NCI-H446 treated with DMSO at 0.1 percent for 48 hours (cell line): ENCODE measurements at places on chromosomes 13 and 19.

- no peak for DNase-seq
These were observed 124.9 kb downstream of the KCNRG start for GRCh38 chr13:50140153-50140552.

DNA sequence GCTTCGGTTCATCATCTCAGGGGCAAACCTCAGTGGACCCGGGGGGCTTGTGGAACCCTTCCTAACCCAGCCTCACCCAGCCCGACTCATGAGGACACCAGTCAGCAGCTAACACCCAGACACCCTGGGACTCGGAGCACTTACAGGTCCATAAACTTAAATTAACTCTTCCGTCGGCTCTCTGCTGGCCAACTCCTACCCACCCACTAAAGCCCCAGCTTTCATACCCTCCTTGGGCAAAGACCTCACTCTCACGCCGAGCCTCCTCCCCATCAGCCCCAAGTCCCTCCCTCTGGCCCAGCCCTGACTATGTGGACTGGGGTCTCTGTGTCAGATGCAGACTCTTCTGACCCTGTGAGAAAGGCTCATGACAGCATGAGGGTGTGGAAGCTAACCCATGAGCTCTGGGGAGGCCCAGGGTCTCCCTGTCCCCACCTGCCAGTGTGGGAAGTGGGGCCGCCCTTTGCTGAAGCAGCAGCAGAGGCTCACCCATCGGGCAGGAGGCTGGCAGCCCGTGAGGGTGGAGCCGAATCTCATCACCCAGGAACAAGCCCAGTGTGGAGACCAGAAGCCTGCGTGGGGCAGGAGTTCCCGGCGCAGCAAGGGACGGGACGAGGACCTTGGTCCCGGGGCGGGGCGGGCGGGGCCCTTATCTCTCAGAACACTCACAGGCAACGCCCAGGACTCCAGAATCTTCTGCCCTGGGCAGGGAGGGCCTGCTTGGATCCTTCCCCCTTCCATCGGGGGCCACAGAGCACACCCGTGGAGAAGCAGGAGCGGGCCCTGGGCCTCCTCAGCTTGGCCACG, 19.8 kb downstream of the TCF3 start:
- no peak for DNase-seq

DNA sequence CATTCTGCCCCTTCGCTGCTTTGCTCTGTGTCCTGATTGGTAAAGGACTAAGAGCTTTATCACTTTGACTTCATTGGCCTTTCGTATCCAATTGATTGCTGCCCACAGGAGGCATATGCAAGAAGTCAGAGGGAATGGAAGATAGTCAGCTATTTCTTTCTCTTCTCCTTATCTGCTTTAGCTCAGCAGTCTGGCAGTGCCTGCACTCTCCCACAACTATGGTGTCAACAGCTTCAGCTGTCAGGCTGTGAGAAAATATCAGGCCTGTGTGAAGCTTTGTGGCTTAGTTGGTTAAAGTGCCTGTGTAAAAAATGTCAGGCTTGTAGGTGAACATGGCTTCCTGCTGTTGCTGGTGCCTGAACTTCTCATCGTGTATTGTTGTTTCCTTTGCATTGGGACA, 243.0 kb downstream of the PCDH17 start:
- no peak for DNase-seq

DNA sequence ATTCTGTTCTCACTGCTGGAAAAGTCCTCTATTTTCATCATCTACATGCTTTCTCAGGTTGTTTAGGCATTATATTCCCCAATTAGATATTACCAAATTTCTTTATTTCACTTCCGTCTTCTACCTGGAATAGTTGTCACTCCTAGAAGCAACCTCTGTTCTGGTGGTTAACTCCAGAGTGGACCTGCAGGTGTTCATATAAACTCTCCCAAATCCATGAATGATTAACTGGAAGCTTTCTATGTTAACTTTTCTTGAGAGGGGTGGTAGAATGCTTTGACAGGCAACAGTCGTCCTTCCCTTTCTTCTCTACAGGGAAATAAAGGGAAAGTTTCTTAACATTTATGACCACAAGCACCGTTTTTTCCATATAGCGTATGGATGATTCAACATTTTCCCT, 48.4 kb upstream of the UFM1 start:
- DNase-seq = no peak

- DNase-seq = no peak
These were observed 20.7 kb downstream of the TBC1D4 start for GRCh38 chr13:75461314-75461713.

DNA sequence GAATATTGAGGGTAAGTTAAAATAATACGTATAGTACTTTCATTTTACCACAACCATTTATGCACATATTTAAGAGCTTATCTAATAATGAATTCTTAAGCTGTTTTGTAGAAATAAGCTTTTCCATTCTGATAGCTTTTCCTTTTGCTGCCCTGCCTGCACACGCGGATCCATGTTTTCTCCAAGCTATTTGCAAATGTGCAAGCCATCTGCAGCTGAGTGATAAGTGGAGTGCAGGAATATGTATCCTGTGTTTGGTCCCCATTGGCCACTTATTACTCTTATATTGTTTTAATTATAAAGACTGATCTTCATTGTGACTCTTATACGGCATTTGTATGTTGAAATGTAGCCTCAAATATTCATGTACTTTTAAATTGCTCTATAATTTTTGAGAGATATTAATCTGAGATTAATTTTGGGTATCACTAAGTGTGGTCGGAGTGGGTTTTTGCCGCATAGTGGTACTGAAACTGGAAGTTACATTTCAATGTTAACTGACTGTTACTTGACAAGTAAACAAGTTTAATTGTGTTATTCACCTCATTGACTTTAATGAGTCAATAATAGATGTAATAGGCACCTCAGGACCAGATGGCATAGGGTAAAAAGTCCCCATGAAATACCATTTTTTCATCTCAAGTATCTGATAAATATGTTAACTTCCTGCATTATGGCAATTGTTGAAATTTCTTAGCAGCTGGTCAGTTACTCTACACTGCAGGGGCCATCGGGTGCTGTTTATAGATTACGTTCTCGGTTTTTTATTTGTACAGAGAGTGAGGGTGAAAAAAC, 1567.4 kb downstream of the EFNB2 start:
- peak; percentile 91 for DNase-seq

DNA sequence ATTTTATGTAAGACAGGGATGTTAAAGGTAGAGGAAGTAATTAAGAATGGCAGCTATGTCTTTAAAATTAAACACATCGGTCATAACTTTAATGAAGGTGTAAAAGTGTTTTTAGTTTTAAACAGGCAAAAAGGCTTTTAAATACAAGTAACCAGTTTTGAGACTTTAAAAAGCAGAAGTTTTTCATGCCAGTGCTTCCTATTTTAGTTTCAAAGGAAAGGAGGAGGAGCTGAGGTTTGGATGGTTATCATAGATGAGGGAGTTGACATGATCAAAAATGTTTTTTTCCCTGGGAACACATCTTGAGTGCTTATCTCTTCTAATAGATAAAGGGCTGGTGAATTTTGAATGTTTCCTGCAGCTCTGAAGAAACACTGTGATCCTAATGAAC, 42.9 kb downstream of the LRCH1 start:
- DNase-seq = no peak

GRCh38 chr19:40684280-40684679, 6.2 kb downstream of the NUMBL start:
- DNase-seq = no peak

- no peak for DNase-seq
These were observed 61.3 kb downstream of the DCLK1 start for GRCh38 chr13:36069881-36070366.

- peak; percentile 96 for DNase-seq
These were observed 177.0 kb downstream of the DCLK1 start for GRCh38 chr13:35954207-35954560.

DNA sequence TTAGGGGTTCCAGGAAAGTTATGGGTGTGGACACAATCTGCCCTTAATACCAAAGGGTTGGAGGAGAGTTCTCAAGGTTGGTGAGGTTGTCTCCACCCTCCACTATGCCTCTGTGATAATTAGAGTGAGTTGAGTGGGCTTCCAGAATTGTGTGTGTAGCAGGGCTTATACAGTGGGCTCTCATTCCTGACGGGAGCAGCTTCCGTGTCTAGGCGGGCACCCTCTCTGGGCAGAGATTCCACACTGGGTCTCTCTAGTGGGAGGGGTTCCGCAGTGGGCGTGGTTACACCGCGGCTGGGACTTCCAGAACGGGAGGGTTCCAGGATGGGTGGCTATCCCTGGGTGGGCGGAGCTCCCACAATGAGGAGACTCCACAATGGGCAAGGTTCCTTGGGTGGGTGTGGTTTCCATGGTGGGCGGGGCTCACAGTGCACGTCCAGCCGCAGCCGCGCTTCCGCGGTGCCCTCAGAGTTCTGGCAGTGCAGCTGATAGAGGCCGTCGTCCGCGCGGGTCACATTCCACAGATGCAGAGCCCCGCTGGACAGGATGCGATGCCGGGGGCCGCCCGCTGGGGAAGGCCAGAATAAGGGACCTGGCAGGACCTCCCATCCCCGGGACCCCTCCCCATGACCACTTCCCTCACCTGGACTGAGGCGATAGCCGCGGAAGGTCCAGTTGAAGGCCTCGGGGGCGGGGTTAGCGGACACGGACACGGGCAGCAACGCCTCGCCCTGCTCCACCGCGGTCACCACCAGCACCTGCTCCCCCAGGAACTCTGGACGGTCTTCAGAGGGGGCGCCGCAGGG, 8.4 kb downstream of the NPHS1 start:
- no peak for DNase-seq

DNA sequence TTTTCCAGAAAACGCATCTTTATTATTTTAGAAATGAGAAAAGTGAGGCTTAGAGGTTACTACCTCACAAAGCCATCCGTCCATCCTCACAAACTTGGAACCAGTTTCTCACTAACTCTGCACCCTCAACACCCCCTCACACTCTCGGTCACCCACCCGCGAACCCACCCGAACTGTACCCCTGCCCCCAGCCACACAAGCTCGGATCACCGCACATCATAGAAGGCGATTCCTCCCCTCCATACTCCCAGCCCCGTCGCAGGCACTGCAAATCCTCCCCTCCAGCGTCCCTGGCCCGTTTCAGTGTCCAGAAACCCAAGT, 238 bp downstream of the ZNF260 start:
- DNase-seq = no peak

DNA sequence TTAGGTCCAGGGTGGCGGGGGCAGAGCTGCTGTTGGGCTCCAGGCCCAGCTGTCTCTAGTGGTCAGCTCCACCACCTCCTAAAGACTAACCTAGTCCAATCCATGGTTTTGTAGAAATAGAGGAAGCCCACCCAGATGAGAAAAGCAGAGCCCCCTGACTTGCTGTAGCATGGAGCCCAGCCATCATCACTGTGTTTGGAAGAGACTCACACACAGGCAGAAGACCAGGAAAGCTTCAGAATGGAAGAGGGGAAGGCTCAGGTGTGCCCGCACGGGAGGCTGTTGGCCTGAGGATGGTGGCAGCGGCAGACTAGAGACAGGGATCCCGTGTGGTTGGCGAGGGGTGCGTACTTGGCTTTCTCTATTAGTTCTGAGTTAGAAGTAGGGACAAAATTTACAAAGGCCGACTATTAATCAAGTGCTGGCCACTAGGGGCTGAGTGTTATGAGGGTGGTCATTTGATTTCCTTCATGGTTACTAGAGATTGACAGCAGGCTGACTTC, 193.2 kb upstream of the SOX1 start:
- DNase-seq = no peak

DNA sequence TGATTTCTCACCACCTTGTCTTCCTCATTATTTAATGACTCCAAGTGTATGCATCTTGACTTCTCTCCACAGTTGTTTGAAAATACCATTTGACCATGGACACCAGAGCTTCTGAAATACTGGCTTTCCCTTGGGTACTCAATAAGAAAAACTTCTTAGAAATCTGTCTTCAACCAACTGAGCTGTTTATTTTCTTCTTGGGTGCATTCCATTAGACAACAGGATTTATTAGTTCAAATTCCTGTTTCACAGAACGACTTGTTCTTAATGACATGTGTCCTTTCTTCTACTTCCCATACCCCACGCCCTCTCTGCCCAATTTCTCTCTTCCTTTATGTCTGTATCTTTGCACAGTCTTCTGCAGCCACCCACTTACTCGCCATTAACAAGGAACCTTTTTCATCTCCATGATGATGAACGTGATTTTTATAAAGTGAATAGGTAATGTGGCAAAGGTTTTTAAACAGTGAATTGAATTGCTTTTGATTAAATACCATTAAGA, 11.3 kb upstream of the ITM2B start:
- no peak for DNase-seq

- no peak for DNase-seq
These were observed 17.6 kb upstream of the KLK4 start for GRCh38 chr19:50928831-50929230.

DNA sequence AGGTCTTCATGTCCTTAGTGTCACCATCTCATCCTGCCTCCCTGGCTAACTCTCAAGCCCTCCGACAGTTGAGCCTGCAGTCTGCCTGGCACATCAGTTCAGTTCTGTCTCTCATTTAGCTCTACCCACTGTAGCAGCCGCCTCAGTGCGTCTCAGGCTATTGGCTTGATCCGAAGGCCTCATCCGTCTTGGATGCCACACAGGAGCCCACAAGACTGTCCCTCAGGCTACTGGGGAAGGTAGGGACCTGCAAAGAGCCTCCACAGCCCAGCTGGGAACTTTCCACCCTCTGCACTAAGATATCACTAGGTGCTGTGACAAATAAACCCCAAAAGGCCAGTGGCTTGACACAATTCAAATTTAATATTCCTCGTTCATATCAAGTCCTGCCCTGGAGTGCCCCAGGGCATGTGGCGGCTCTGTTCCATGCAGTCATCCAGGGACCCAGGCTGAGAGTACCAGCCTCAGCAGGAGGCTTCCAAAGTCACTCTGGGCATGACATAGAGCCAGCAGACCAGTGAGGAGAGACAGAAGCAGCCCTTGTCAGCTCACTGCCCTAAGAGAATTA, 5.7 kb downstream of the VSTM2B start:
- no peak for DNase-seq

GRCh38 chr13:39385154-39385553, 217.8 kb downstream of the LHFPL6 start:
- no peak for DNase-seq

DNA sequence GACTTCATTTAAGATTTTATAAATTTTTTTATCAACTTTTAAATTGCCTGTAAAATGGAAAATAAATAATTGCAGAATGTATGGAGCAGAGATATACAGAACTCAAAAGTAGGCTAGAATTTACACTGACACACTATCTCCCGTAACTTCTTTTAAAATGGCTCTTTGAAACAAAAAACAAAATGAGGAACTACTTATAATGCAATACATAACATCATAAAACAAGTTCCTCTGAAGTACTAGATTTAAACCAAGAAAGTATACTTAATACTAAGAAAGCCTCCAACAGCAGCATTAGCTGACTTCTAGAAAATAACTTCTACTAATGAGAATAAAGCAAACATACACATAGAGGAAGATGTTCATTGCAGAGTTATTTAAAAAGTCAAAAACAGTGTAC, 17.0 kb downstream of the RBM26 start:
- no peak for DNase-seq
